ENCODE measurements at places on chromosomes 11 and 22.

GRCh38 chr11:61533401-61533800, 24.9 kb downstream of the LRRC10B start:
- DNase-seq: no peak

GRCh38 chr22:43539572-43540528, 128.0 kb downstream of the MPPED1 start:
- no peak for DNase-seq

DNA sequence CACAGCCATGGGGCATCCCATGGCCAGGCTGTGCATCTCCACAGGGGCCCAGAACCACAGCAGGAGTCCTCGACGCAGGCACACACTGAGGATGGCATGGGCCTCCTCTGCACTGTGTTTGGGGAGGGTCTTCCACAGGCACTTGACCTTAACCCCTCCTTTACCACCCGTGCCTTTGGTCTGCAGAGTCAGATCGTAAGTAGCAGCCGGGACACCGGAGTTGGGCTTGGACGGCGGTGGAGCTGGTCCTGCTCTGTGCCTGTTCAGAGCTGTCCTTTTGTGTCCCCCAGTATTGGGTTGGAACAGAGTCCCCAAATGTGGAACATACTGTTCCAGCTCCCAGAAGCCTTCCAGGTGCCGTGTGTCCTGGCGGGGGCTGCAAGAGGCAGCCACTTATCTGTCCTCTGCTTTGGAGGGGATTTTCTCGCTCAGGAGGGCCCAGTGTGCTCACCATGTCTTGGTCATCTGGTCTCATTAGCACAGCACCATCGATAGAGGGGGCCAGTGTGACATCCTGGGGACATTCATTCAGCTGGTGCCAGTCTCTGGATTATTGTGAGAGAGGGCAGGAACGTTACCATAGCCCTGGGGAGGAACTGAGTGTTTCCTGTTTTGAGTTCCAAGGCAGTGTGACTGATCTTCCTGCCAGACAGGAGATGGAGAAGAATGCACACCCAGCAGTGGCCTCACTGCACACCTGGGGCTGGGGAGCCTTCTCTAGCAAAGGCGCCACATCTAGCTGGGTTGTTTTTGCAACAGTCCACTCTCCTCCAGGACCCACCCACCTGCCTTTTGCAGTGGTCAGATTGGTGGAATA, 12.4 kb downstream of the CRELD2 start:
- DNase-seq: no peak

DNA sequence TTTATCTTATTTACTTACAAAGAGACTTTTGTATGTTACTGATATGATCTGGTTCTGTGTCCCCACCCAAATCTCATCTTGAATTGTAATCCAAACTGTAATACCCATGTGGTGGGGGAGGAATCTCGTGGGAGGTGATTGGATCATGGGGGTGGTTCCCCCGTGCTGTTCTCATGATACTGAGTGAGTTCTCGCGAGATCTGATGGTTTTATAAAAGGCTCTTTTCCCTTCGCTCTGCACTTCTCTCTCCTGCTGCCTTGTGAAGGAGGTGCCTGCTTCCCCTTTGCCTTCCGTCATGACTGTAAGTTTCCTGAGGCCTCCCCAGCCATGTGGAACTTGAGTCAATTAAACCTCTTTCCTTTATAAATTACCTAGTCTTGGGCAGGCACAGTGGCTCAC, 42.4 kb upstream of the WNT7B start:
- no peak for DNase-seq

DNA sequence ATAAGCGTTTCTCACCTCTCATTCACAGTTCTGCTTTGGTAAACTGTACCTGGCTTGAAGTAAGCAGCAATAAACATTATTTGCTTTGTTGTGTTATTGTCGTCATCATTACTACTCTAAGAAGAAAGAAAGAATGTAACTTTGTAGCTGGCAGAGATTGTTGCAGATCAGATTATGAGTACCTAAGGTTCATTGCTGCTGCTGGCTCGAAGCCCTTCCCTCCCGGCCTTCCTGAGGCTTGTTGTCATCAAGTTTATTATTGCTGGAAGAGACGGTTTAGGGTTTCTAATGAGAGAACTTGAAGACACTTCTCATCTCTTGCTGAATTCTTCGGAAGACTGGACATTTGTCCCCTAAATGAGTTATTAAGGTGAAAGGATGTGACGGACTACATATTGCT, 101.3 kb downstream of the GRAMD1B start:
- DNase-seq: no peak

DNA sequence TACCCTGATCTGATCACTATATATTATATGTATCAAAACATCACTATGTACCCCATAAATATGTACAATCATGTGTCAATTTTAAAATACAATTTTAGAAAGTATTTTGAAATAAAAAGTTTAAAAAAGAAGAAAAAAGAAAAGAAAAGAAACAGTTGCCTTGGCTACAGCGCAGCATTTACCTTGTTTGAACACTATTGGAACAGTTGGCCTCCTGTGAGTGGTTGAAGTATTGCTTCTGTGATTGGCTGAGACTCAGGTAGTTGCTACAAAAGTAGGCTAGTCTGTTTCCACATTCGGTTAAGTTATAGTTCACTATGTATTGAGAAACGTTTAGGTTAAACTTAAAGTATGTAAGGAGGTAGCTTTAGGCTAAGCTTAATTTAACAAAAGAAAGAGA, 7.9 kb upstream of the DTX4 start:
- DNase-seq: no peak

DNA sequence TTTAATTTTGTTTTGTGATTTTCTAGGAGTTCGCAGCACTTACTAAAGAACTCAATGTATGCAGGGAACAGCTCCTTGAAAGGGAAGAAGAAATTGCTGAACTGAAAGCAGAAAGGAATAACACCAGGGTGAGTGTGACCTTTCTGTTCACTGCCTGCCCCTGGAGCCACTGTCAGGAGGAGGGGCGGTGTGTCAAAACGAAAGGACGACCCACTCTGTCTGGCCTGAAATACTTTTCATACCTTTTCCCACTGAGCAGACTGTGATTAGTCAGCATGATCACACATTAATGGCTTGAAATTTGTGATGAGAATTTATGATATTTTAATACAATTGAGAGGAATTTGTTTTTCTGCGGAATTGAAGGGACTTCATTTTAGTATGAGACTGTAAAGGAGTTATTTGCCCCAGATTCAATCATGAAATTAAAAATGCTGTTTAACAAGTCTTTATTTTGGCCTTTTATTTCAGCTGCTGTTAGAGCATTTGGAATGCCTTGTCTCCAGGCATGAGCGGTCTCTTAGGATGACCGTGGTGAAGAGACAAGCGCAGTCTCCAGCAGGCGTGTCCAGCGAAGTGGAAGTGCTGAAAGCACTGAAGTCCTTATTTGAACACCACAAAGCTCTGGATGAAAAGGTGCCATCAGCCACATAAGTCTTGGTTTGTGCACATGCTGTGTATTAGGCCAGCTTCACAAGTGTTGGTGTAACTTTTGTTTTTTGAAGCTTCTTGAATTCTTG, 54.1 kb downstream of the PPFIA1 start:
- no peak for DNase-seq

DNA sequence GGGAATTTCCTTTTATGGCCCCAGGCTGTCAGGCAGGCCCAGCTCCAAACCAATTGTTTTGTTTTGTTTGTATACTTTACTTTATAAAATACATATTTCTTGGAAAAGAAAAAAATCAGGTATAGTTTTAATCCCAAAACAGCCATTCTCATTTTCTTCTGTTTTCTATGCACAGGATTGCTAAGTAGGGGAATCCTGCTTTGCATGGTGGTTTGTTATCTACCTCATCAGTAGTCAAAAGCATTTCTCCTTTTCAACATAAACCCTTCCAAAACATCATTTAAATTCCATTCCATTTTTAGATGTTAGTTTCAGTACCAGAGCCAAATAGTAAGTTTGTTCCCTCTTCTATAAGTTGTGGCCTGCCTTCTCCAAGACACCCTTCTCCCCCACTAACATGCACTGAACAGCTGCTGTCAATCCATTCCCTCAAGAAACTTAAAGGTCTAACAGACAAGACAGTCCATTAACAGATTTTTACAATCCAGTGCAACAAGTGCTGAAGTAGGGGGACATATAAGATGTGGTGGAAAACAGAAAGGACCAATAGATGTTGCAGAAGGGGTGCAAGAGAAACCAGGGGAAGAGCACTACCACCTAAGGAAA, 3.7 kb downstream of the ILK start:
- no peak for DNase-seq
